Fibroblast of upper back skin (primary cell): ENCODE measurements at places on chromosomes 11 and 22.

- DNase-seq: no peak
Measured at GRCh38 chr11:62411524-62411923, 7.3 kb upstream of the SCGB1A1 start.

GRCh38 chr11:36306888-36307287 lies 10.8 kb downstream of the PRR5L start:
- DNase-seq: peak; percentile 65

DNA sequence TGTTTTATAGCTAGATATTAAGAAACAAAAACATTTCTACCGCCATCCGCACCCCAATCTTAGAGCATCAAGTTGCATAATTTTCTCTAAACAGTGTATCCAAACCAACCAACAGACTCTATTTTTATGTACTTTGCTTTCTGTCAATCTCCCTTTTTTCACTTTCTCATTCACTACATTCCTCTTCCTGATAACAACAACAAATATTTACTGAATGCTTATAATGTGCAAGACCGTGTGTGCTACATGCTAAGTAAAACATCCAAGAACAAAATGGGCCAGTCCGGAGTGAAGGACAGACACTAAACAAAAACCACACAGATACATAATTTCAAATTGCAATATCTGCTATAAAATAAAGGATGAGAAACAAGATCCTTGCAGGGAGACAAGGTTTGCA lies 38.6 kb upstream of the SOX6 start:
- no peak for DNase-seq

- no peak for DNase-seq
Measured at GRCh38 chr22:21802056-21802455, 65.4 kb downstream of the MAPK1 start.

- peak; percentile 33 for DNase-seq
Measured at GRCh38 chr11:111417766-111418435, 38.8 kb upstream of the POU2AF1 start.

DNA sequence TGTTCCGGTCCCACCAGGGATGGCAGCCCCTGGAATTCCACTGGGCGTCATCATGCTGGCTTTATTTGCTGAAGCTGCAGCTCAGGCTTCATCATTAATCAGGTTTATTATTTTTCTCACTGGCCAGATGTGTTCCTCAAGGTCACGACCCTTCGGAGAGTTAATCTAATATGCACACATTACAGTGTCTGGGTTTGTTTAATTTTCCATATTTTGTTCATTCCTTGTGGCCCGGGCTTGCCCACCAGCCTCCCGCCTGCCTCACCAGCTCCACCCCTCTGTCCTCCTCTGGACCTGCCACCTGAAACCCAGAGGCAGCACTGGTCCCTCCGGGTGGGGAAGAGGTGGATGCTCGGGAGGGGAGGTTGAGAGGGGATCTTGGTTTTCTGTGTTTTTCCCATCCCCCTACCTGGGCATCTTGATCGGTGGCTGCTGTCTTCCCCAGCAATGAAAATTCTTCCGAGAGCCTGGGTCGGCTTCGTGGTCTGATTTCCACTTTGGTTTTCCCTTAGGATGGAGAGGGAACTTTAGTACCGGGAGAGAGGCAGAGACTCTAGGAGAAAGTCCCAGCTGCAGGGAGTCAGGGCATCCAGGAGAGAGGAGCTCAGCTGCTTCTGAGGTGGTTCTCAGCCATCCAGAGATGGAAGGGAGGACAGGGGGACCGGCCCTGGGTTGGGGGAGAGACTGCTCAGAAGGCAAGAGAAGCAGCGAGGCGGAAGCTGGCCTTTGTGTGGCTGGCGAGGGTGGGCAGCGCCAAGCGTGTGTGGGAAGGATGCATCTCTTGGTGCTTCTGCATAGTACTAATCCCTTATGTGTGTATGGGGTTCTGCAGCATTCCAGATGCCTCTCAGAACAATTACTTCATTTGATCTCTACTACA lies 2.1 kb downstream of the GRIK4 start:
- no peak for DNase-seq

DNA sequence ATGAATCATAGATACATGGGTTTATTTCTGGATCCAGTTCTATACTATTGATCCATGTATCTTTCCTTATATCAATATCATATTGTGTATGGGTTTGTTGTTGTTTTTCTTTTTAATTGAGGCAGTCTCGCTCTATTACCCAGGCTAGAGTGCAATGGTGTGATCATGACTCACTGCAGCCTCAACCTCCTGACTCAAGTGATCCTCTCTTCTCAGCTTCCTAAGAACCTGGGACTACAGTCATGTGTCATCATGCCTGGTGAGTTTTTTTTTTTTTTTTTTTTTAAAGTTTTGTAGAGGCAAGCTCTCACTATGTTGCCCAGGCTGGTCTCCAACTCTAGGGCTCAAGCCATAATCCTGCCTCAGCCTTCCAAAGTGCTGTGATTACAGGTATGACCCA lies 1589.4 kb upstream of the TENM4 start:
- DNase-seq: no peak

GRCh38 chr22:25448435-25449051 lies 115.9 kb upstream of the GRK3 start:
- peak; percentile 4 for DNase-seq

DNA sequence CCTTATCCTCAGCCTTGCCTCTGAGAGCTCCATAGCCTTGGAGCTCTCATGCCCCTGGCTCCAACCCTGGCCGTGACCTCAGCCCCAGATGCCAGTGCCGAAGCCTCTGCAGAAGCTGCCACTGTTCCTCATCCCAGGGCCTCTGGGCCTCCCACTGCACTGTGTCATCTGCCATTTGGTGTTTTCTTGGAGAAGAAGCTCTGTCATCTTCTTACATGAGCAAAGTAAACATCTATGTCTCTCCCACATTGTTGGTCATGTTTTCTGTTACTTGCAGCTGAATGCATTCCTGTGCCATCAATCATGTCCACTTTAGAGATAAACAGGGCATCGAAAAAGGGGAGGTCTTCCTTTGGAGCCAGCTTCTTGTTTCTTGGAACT lies 45.0 kb upstream of the FTH1 start:
- DNase-seq: no peak

GRCh38 chr11:120142441-120143100 lies 4.7 kb upstream of the TRIM29 start:
- DNase-seq: no peak

- no peak for DNase-seq
Measured at GRCh38 chr11:62548545-62549335, 2.1 kb upstream of the AHNAK start.

DNA sequence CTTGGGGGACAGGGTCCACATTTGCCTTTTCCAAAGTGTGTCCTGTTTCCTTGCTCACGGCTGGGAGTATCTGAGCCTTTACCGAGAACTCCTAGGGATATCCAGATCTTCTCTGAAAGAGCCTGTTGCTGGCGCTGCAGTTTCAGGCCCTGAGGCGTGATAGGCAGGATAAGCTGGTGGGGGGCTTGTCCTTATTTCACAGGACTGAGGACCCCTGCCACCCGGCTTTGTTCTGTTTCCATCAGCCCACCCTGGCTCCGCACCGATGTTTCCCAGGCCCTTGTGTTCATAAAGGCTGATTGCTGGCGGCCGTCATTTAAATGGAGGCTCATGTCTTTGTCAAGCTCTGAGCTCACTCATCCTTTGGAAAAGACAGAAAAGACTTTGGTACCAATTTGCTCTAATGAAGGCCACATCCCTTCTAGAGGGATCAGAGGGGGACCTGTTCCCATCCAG lies 9.4 kb upstream of the NPTXR start:
- no peak for DNase-seq

GRCh38 chr11:68158580-68158979 lies 37.4 kb upstream of the CHKA start:
- no peak for DNase-seq

DNA sequence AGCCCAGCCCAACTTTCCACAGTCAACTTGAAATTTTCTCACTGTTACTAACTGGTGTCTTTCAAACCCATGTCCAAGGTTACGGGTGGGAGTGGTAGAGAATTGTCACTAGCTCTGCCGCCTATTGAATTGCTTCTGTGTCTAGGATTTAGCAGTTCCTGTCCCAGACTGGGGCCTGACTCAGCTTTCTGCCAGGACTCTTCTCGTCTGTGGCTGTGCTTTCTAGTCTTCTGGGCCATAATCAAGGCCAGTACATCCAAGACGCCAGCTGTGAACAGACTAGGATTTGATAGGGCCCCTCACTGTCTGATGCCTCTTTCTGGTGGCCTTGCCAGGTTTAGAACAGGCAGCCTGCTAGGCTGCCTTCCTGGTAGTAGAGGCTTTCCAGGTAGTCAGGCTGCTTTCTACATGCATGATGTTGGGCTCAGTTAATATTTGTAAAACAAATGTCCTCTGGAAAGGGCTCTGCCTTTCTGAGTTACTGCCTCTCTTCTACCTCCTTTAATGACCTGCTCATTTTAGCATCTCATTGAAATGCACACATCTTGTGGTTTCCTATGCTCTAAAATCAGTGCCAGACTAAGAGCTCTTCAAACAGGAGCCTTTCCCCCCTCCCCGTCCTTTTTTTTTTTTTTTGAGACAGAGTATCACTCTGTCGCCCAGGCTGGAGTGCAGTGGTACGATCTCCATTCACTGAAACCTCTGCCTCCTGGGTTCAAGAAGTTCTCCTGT lies 13.1 kb upstream of the HIKESHI start:
- DNase-seq: no peak

DNA sequence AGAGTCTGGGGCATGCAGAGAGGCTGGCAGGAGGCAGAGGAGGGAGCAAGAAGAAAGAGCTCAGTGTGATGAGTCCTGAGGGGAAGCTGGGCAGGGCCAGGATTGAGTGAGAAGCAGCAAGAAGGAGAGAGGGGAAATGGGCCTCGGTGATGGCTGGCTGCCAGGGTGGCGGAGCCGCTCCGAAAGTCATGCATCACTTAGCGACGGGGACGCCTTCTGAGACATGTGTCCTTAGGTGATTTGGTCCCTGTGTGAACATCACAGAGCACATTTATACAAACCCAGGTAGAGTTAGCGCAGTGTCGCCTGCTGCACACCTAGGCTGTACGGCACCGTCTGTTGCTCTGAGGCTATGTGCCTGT lies 15.1 kb downstream of the TBC1D22A start:
- no peak for DNase-seq

- DNase-seq: no peak
Measured at GRCh38 chr22:17140826-17141766, 18.0 kb downstream of the HDHD5 start.

GRCh38 chr11:128684549-128685401 lies 9.1 kb upstream of the FLI1 start:
- DNase-seq: no peak

DNA sequence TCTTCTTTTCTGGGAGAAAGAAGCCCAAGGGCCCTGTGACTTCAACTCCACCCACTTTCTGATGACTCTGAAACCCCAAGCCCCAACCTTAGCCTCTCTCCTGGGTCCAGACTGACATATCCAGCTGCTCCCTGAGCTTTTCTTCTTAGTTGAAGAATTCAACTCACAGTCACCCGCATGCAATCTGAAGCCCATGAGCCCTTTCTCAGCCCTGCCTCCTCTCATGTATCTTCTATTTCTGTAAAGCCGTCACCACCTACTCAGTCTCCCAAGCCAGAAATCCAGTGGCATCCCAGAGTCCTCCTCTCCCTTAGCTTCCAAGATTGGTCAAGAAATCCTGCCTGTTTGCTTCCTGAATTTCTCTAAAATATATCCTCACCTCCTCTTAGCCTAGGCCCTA lies 7.1 kb upstream of the TMA7B start:
- no peak for DNase-seq

DNA sequence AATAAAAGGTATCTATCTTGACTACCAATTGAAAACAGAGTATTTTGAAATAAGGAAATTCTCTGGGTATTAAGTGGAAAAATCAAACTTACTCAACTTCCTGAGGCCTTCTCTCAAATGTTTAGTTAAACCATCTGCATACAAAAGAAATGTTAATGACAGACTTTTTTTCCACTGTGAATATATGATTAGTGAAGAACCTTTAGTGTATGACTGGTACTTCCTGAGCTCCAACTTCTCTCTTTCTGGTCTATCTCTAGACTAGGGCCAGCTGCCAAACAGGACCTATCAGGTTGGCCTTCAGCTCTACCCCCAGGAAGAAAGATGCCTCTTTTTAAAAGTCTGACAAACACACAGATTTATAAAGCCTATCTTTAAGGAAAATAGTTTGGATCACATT lies 68.8 kb upstream of the SCUBE2 start:
- DNase-seq: peak; percentile 46

GRCh38 chr11:44939673-44940395 lies 10.8 kb downstream of the TP53I11 start:
- no peak for DNase-seq

DNA sequence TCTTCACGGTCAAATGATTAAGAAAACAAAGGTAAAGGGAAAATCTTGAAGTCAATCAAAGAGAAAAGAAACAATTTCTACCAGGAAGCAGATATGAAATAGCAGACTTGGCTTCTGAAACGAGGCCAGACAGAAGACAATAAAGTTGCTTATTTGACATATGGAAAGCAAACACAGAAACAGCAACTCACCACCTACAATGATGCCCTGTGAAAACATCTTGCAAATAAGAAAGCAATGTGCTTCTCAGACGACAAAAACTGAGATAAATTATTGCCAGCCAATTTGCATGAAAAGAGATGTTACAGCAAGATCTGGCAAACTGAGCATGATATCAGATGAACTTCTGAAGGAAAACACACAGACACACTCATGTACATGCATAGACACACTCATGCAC lies 45.9 kb upstream of the CTSC start:
- DNase-seq: no peak

- DNase-seq: no peak
Measured at GRCh38 chr22:48897645-48898370, 929.9 kb downstream of the BRD1 start.

- DNase-seq: peak; percentile 26
Measured at GRCh38 chr11:124717786-124718651, 21.7 kb upstream of the NRGN start.
